ENCODE measurements at places on chromosomes 2 and 18. TPM values are rescaled to one million over a fixed set of nuclear protein-coding genes. Genes with fewer than 3 reads are reported as not detected.

RTKN gene
- total RNA-seq = 31.5 TPM

NCL gene
- total RNA-seq = 291 TPM

MGAT5 gene
- total RNA-seq = 22.2 TPM

RPRM gene
- total RNA-seq = not detected

- H3K4me3 ChIP-seq = no peak overlapping the region
- no peak for DNase-seq
- H3K27ac ChIP-seq = no peak overlapping the region
- no peaks in the 10 kb centered on the region for H3K4me1 ChIP-seq
- H3K36me3 ChIP-seq = peaks cover 81% of the 10 kb centered on the region
These were observed 51.6 kb downstream of the XRCC5 start for GRCh38 chr2:216160786-216161185.

- no peak overlapping the region for H3K4me3 ChIP-seq
- H3K36me3 ChIP-seq = no peaks in the 10 kb centered on the region
- DNase-seq = no peak
- H3K4me1 ChIP-seq = no peaks in the 10 kb centered on the region
- no peaks in the 10 kb centered on the region for H3K27me3 ChIP-seq
- H3K27ac ChIP-seq = no peak overlapping the region
These were observed 1.2 kb downstream of the EFEMP1 start for GRCh38 chr2:55922291-55922907.

- H3K36me3 ChIP-seq = no peaks in the 10 kb centered on the region
- no peak overlapping the region for H3K4me3 ChIP-seq
- peaks cover 49% of the 10 kb centered on the region for H3K4me1 ChIP-seq
- no peaks in the 10 kb centered on the region for H3K27me3 ChIP-seq
These were observed 86.6 kb upstream of the RGPD5 start for GRCh38 chr2:109707281-109708147.

DNA sequence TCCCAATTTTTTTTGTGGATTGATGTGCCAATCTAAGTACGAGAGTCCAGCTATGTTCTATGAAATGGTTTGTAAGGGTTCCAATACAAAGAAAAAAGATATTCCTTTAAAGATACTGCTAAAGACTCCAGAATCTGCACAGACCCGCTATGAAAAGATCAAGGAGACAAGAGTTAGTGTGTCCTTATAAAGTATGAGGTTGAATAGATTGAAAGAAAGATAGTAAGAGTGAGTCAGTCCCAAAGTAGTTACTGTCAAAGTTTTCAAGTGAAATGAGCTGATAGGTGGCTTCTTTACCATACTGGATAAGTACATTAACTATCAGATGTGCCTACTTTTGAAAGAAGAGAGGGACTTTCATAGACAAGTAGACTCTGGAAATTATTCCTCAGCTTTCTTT, 17.9 kb upstream of the EHBP1 start:
- H3K4me3 ChIP-seq = no peak overlapping the region
- H3K27me3 ChIP-seq = no peaks in the 10 kb centered on the region
- no peak overlapping the region for H3K27ac ChIP-seq
- H3K36me3 ChIP-seq = no peaks in the 10 kb centered on the region
- peaks cover 24% of the 10 kb centered on the region for H3K4me1 ChIP-seq

- peaks cover 39% of the 10 kb centered on the region for H3K4me1 ChIP-seq
- H3K27me3 ChIP-seq = no peaks in the 10 kb centered on the region
- no peak overlapping the region for H3K4me3 ChIP-seq
- H3K36me3 ChIP-seq = peaks cover 25% of the 10 kb centered on the region
- DNase-seq = peak; percentile 90
These were observed 61.4 kb downstream of the SOS1 start for GRCh38 chr2:39059366-39059952.

DNA sequence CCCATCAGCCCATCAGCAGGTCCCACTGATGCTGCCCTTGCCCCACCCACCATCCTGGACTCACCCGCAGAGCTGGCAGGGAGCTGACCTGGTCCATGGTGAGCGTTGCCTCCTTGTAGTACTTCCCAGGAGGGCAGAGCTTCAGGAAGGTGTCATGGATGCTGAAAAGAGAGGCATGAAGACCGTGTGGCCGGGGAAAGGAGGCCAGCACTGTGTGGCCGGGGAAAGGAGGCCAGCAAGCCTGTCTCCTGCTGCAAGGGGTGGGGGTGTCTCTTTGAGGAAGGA, 11.9 kb downstream of the CIB4 start:
- no peak overlapping the region for H3K4me3 ChIP-seq
- no peaks in the 10 kb centered on the region for H3K36me3 ChIP-seq

DNA sequence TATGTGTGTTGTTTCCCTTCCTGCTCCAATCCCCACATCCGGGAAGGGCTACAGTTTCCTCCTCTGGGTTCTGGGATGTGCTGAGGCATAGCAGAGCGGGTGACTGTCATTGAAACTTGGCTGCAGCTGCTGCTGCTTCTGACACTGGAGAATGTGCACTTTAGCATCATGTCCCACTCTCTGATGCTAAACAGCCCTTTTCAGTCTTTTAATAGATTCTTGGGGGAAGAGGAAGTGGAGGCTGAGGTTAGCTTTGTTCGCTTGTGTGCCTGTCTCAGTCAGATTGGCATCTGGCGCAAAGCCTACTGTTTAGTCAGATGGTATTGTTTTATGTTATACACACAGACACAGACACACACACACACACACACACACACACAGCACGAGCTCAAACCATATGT, 136.5 kb upstream of the RND3 start:
- no peak overlapping the region for H3K4me3 ChIP-seq
- H3K27ac ChIP-seq = no peak overlapping the region
- H3K36me3 ChIP-seq = no peaks in the 10 kb centered on the region
- no peaks in the 10 kb centered on the region for H3K27me3 ChIP-seq

Measured in Karpas-422 (cell line).